ENCODE measurements at places on chromosomes 3 and 15. TPM values are rescaled to one million over a fixed set of nuclear protein-coding genes. Genes with fewer than 3 reads are reported as not detected.
A peak's percentile ranks its signal among the peaks of the same experiment; 100 is the strongest.

HESX1 gene
- total RNA-seq, result not detected

GRCh38 chr3:139715743-139716360 lies 38.1 kb upstream of the NMNAT3 start:
- no peak for DNase-seq

SOX2 gene
- total RNA-seq, result 0.05 TPM

DNA sequence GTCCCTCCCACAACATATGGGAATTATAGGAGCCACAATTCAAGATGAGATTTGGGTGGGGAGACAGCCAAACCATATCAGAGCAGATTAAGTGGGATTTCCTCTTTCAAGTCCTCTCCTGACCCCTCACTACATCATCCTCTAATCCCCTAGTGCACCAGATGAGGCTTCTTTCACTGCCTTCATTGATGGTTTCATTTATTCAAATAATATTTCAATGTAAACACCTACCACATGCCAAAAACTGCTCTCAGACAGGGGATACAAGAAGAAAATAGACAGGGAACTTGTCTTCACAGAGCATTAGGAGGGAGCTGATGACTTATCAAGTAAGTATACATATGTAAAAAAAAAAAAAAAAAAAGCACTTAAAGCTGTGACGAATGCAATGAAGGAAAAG lies 180.2 kb downstream of the NTRK3 start:
- no peak for DNase-seq

DNA sequence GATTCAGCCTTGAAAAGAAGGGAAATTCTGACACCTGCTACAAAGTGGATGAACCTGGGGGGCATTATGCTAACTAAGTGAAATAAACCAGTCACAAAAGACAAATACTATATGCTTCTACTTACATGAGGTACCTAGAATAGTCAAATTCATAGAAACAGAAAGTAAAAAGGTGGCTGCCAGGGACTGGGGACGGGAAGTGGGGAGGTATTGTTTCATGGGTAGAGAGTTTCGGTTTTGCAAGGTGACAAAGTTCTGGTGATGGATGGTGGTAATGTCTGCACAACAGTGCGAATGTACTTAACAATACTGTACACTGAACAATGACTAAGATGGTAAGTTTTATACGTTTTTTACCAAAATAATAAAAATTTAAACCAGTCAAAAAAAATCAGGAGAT lies 4.8 kb downstream of the IDH2 start:
- no peak for DNase-seq

CRABP1 gene
- total RNA-seq, result not detected

FBN1 gene
- total RNA-seq, result 353 TPM

DNA sequence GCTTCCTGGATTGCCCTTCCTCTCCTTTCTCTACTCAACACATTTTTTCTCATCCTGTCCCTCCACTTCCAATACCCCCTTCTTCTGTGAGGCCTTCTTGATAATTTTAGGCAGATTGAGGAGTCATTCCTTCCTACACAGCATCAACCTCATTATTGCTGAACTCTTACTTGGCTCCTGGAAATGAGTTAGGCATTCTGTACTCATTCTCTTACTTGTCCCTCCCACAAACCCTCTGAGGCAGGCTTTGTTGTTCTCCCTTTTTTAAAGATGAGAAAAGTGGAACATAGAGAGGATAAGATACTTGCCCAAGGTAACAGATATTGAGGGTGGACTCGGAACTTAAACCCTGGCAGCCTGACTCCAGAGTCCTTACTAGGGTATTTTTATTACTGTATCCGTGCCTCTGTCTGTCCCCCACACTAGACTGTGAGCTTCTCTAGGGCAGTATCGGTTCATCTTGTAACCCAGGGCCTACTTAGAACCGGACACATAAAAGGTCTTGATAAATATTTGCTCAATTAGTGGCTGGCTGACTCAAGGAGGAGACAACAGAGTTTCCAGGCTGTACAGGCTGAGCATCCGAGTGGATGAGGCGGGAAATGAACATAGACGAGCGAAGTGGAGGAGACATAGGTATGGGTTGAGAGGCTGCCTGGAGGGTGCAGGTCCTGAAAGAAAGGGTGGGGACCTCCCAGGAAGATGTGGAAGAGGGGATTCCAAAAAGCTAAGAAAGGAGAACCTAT lies 148.7 kb upstream of the ATP2B2 start:
- DNase-seq, result no peak

DNA sequence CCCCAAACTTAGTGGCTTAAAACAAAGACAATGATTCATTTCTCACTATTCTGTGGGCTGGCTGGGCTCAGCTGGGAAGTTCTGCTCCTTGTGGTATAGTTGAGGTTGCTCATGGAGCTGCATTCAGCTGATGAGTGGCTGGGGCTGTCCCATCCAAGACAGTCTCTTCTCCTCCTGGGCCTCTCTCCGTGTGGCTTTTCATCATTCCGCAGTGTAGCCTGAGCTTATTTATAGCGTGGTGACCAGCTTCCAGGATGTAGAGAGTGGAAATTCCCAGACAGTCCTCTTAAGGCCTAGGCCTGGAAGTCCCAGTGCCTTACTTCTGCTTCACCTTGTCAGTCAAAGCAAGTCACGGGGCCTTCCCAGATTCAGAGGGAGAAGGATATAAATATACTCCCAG lies 136.7 kb upstream of the DAZL start:
- peak; percentile 76 for DNase-seq
